ENCODE measurements at places on chromosomes 3 and 15. TPM values are rescaled to one million over a fixed set of nuclear protein-coding genes. Genes with fewer than 3 reads are reported as not detected.

NANOGP8 gene
- total RNA-seq: not detected

IL12A gene
- 0.44 TPM for total RNA-seq

IGSF11 gene
- total RNA-seq: under 0.01 TPM

STX19 gene
- not detected for total RNA-seq

OCA2 gene
- total RNA-seq: not detected

GADL1 gene
- total RNA-seq: not detected

SI gene
- not detected for total RNA-seq

NUP210 gene
- 0.20 TPM for total RNA-seq

RPL32 gene
- total RNA-seq: 1,065 TPM

CHST13 gene
- not detected for total RNA-seq
